ENCODE measurements at places on chromosomes 12 and 14.

GRCh38 chr12:39389399-39390150 is 53.3 kb downstream of the KIF21A start:
- DNase-seq: no peak

DNA sequence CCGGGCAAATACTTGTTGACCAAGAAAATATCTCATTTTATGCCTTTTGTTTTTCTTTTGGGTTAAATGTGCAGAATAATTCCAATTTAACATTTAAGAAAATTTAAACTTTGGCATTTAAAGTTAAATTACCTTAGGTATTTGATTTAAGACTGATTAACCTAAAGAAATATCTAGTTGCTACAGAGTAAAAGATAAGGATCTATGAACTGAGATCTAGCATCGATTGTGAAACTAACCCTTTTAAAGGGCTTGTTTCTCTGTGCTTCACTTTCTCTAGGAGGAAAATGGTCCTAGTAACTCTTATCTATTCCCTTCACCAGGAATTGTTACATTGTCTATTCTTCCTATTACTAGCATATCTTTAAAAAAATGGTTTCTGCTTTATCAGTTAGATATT is 2.6 kb upstream of the TTC8 start:
- DNase-seq: no peak

GRCh38 chr14:96914571-96915128 is 117.5 kb downstream of the VRK1 start:
- DNase-seq: no peak

DNA sequence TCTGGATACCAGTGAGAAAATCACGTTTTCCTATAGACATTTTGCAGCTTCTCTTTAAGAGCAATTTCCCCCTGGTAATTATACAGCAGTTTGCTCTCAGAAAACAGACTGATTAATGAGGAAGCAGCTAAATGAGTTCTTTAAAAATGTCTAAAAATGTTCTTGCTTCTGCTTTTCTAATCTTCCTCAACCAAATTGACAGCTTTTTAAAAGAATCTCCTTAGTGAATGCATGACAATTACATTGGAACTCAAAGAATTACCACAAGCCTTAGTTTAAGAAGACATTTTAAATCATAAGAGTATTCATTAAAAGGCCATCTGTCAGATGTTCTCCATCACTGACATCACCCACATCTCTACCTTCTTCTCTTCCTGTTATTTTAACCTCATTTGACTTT is 135.8 kb upstream of the PLXNC1 start:
- DNase-seq: no peak

DNA sequence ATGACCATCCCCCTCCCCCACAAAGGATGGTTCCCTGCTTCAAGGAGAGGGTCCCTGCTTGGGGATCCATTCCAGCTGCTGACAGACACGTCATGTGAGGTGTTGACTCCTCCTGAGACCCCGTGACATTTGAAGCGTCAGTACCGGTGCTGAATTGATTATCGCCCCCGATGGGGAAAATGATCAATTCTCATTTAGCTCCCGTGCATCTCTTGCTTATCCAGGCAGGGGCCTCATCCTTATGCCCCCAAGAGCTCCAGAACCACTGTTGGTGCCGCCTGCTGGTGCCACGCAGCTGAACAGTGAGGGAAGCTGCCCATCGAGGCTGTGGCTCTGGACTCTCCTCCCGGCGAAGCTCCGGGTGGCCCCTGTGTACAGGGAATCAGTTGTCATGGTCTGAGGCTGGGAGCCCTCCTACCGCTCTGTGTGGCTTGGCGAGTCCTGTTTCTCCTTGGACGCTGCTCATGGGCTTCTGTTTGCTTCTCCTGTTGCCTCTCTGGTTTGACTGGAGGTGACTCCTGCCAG is 4.6 kb downstream of the KIF26A start:
- DNase-seq: no peak

DNA sequence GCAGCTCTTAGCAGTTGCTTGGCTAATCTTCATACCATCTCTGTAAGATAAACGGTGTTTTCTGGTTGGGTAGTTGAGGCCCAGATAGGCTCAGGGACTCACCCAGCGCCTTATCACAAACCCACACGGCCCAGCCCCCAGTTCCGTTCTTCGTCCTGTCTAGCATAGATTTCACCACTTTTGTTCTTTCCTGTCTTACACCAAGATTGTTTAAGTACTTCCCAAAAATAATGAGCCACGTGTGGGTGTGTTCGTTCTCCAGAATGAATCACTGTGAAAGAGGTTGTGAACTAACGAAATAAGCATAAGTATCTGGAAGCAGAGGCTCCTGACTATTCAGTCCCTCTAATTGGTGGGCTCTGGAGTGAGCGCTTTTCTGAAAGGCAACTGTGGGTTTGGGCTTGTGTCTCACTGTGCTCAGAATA is 21.4 kb downstream of the ACVR1B start:
- DNase-seq: peak; percentile 94

GRCh38 chr12:94831081-94831751 is 172.3 kb downstream of the NDUFA12 start:
- no peak for DNase-seq

Measured in AML-193 (cell line).